ENCODE measurements at places on chromosomes 2 and 18. TPM values are rescaled to one million over a fixed set of nuclear protein-coding genes. Genes with fewer than 3 reads are reported as not detected.

DNA sequence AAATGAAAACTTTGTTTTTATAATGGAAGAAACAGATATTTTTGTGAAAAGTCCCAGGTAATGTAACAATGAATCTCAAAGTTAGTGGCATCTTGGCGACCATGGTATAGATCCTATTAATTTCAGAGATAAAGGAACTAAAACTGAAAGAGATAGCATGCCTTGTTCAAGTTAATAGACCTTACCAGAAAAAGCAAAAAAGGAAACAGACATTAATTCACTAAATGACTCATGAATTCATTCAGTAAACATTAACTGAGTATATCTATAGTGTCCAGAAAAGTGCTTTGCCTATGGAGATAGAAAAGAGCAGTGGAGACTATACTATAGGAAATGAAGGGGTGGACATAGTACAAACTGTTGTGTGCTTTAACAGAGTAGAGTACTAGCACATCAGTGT, 763.3 kb downstream of the TRIB2 start:
- no peak for DNase-seq

DNA sequence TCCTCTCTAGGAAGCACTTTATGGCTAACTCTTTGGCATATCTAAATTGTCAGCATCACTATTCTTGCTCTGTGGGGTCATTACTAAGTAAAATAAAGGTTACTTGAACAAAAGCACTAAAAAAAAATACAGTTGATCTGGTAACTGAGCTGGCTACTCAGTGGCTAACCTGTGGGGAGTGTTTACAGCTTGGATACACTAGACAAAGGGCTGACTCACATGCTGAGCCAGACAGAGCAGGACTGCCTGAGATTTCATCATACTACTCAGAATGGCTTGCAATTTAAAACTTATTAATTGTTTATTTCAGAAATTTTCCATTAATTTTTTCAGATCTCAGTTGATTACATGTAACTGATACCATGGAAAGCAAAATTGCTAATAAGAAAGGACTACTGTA, 1690.4 kb upstream of the SLC39A10 start:
- no peak for DNase-seq

DNA sequence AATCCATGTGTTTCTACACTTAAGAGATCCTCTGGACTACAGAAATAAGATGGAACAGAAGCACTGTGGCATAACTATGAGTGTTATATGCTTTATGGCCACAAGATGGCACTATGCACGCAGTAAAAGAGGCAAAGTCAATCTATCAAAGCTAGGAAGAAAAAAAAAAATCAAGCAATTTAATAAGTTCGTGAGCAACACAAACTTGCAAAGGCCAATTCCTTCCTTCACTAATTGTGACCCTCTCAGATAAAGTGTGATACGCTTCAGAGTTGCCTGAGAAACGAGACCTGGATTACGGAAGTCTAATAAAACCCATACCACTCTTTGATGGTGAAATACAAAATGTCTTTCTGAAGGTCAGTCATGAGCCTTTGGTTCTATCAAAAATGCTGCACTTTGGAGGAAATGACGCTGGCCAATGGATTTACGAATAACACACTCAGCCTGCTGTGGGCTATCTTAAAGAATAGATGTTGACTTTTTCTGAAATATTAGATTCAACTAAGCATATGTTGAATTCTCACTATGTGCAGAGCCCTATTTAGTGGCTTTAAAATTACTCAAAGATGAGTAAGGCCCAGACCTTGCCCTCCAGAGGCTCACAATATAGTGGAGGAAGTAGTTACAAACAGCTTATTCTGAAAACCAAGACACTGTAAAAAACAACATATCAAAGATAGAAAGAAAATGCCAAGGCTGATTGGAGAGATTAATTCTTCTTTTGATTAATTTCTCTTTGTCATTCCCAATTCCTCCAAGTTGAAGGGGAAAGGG, 35.5 kb upstream of the TTR start:
- DNase-seq = peak; percentile 53

- no peak for DNase-seq
Measured at GRCh38 chr18:31252522-31252921, 65.4 kb upstream of the DSG1 start.

GRCh38 chr2:200649724-200650123, 63.9 kb downstream of the AOX1 start:
- no peak for DNase-seq

- DNase-seq = no peak
Measured at GRCh38 chr2:221390878-221391277, 181.2 kb downstream of the EPHA4 start.

GRCh38 chr2:125397535-125398251, 1258.3 kb upstream of the GYPC start:
- DNase-seq = no peak

DNA sequence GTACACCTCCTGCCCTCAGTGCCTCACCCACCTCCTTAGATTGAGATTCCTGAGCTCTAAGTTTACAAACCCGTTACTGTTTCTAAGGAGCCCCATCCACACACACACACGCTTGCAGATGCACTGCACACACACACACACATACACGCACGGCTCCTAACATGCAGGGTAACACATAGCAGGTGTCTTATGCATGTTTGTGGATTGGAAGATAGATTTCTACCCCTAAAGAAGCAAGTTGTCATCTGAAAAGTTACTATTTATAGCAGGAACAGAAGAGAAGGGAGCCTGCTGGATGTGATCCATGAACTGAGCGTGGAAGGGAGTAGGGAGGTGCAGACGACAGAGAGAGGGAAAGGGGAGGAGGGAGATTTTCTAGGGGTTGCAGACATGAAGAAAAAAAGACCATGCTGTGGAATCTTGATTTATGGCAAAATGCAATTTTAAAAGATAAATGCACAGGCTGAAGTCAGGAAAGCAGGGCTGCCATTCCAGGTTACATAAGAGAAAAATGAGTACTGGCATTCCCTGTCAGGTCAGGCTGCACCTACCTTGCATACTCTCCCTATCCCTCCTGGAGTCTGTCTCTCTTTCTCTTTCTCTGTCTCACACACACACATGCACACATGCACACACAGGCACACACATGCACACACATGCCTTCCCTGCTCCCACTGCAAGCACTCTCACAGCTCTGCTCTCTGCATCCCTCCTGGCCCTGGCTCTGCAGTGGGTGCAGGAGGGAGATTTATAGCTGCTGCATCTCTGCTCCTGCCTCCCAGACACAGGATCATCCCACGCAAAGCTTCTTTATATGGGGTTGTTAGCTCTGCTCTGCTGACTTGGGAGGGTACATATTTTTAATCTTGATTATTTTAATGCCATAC, 192.6 kb upstream of the MYT1L start:
- DNase-seq = no peak

DNA sequence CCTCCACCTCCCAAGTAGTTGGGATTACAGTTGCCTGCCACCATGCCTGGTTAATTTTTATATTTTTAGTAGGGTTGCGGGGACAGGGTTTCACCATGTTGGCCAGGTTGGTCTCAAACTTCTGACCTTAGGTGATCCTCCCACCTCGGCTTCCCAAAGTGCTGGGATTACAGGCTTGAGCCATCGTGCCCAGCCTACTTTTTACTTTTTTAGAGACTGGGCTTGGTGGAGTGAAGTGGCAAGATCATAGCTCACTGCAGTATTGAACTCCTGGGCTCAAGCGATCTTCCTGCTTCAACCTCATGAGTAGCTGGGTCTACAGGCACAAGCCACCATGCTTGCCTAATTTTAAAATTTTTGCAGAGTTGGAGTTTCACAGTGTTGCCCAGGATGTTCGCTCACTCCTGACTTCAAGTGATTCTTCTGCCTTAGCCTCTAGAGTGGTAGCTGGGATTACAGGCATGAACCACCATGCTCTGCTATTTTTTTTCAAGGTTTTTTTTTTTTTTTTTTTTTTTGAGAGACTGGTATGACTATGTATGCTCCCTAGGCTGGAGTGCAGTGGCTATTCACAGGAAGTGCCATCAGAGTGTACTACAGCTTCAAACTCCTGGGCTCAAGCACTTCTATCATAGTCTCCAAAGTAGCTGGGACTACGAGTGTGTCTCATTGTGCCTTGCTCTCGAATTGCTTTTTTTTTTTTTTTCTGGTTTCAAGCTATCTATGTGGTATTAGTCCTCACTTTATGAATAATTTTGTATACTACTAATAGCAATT, 11.9 kb downstream of the MSH2 start:
- DNase-seq = no peak

DNA sequence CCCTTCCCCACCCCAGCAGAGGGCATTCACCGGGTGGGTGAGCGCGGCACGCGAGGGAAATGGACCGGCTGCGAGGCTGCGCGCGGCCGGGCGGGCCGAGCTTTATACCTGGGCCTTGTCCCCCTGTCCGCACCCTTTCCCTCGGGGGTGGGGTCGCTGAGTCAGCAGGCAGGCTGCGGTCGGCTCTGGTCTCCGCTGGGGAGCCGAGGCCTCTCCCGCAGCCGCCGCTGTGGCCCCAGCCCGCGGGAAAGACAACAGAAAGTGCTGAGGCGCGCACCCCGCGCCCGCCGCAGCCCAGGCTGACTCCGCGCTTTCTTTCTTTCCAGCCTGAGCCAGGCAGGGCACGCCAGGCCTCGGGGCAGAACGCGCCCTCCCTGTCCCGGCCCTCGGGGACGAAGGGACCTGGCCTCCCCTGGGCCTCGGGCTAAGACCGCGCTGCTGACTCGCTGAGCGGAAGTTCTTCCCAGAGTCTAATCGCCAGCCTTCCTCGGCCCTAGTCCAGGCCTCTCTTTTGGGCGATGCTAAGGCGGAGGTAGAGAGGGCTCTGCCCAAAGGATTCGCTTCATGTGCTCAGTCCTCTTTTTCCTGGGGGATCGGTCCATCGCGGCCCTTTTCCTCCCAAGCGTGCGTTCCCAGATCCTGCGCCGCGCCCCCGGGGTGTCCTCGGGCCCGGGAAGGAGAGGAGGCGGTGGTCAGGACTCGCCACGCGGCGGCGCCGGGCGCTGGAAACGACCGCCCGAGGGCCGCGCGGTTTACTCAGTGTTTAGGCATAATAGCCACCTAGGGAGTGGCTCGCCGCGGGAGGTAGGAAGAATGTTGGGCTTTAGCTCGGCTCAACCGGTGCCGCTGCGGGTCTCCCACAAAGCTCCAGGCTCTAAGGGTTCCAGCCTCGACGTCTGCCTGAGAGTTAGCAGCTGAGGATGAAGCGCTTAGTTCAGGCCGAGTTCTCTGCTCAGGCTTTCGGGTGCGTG, at the start of gene CRYBA2:
Gene CRYBA2, minus strand, starts transcription at position 78 of the 971 bp plus-strand sequence. CDS start 246 bp downstream, outside the sequence.
- no peak for DNase-seq

DNA sequence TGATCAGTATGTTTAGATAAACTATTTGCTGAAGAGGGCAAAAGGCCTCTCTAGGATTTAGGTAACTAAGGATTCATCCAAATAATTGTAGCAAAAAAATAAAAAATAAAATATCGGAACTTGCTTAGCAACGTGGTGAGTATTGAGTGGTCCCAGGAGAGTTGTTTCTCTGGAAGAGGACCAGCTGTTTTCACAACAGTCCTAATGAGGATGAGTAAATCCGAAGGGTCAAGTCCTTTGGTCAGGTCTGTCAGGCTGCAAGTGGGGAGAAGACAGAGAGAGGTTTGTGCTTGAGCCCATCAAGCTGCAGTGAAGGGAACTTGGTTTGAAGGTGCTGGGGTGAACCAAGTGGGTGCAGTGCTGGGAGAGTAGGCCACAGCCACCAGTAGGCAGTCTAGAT, 539.2 kb downstream of the SLC4A3 start:
- no peak for DNase-seq

DNA sequence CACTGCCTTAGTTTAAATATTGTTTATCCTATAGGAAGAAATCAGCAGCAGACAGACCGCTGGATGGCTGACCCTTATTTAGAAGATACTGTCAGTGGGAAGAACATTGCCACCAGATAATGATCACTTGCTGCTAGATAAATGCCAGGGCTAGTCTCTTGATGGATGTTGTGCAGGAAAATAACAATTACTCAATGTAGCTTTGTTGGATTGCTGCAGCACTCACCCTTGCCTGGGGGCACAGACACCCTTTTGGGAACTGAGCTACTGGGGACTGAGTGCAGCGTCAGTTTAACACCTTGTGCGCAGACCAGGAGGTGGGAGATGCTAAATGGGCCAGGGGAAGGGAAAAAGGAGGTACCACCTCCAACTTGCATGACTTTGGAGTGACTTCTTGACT, 64.2 kb upstream of the CAPN13 start:
- no peak for DNase-seq

The CRACDL gene
- 1.9 TPM for total RNA-seq

The HSPD1 gene
- 246 TPM for total RNA-seq

The AOX1 gene
- 0.42 TPM for total RNA-seq

The MTA3 gene
- 77.4 TPM for total RNA-seq

The CTDP1 gene
- 15.4 TPM for total RNA-seq

The MAP3K19 gene
- 0.05 TPM for total RNA-seq

The SCLY gene
- total RNA-seq = 17.4 TPM

The ARHGAP25 gene
- total RNA-seq = 32.2 TPM

The ELAC1 gene
- 8.5 TPM for total RNA-seq

The TEKT4 gene
- total RNA-seq = 0.05 TPM

The WNT6 gene
- 0.14 TPM for total RNA-seq
